ENCODE measurements at places on chromosomes 12 and 14.

- DNase-seq, result no peak
Measured at GRCh38 chr14:51954657-51955056, 34.7 kb upstream of the RTRAF start.

GRCh38 chr12:42961395-42961794, 371.8 kb upstream of the PRICKLE1 start:
- no peak for DNase-seq

DNA sequence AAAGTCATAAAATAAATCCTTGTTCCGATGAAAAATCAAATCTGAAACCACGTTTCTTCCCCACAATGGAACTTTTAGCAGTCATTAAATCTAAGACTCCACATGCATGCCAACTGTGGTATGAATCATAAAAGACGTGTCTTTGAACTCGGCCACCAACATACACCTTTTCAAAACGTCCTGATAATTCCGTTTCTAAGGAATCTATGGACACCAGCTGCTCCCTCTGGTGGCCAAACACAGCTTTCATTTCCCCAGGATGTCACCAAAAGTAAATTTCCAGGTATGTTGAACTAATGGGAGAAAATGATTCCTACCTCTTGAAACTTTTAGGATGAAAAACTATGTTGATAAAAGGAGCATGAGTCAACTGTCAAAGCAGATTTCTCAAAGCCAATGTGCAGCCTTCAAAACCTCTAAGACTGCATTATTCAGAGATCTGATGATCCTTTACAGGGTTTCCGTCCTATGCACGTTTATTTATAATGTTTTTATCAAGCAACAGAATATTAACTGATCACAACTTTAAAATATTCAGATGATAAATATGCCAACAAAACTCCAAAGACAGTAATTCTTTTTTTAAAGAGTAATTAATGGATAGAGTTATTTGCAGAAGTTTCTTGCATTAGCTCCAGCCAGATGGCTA, 96.2 kb downstream of the CIT start:
- DNase-seq, result no peak

DNA sequence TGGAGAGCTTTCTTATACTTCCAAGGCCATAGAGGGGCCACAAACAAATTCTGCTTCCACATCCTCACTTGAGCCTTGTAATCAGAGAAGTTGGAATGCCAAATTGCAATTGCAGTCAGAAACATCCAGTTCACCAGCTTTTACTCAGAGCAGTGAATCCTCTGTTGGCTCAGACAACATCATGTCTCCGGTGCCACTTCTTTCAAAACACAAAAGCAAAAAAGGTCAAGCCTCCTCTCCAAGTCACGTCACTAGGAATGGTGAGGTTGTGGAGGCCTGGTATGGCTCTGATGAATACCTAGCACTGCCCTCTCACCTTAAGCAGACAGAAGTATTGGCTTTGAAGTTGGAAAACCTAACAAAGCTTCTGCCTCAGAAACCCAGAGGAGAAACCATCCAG, 217.1 kb downstream of the AKAP6 start:
- no peak for DNase-seq

GRCh38 chr14:51684760-51685159, 33.0 kb downstream of the FRMD6 start:
- no peak for DNase-seq

DNA sequence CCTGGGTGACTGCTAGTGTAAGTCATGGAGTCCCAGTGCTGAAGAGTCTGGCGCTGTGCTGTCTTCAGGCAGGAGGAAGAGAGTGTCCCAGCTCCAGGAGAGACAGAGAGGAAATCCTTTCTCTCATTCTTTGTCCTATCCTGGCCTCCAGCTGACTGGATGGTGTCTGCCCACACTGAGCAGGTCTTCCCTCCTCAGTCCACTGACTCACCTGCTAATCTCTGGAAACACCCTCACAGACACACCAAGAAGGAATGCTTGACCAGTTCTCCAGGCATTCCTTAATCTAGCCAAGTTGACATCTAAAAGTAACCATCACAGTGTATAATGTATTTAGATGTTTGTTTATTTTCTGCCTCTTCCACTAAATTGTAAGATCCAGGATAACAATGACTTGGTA, 53.9 kb downstream of the EMP1 start:
- DNase-seq, result no peak

DNA sequence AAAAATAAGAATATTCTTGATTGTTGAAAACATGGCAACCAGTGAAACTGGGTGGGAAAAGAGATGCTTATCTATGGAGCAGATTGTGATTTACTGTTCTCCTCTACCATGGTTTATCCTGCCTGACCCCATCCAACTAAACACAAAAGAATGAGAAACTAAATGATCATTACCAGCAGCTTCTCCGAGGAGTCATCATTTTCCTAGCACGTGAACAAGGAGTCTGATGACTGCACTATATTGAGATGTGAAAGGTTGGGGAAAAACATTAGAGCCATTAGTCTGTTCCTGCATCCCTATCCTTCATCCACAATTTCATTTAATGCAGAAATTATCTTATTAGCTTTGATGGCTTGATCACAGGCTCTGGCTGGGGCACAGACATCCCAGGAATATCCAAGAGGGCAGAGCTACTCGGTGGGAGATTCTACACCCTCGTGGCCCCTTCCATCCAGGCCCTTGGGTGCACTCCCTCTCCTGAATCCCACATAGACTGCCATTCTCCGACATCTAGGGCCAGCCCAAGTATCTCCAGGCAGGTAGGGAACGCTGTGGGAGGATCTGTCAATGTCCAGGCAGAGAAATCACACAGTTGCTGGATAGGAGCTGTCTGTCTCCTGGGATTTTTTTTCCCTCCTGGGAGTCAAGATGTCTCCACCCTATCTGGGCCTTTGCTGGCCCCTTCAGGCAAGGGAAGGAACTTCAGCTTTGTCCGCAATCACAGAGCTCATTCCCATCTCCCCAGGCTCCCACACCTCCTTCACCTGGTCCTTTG, 43.3 kb upstream of the DHRS4 start:
- no peak for DNase-seq

- no peak for DNase-seq
Measured at GRCh38 chr12:51867796-51868428, 19.4 kb upstream of the FIGNL2 start.

DNA sequence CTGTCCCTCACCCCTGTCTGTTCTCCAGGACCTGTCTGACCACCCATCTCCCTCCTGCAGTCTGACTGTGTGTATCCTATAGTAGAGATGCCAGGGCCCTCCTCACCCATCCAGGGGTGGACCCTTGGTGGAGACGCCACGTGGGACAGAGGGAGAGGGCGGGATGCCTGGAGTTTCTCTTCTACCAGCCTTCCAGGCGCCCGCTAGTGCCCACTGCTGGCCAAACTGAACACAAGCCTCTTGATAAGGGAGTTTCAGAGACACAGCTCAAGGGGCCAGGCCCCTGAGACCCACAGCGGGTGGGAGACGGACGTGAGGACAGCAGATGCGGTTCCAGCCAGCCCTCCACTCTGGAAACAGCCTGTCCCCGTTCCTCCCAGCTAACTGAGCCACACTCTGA, 147.3 kb downstream of the RBM19 start:
- DNase-seq, result no peak

- peak; percentile 40 for DNase-seq
Measured at GRCh38 chr12:6827437-6827911, 733 bp upstream of the P3H3 start.

- no peak for DNase-seq
Measured at GRCh38 chr12:102513272-102513671, 32.9 kb upstream of the IGF1 start.

GRCh38 chr14:70651522-70651921, 9.8 kb downstream of the TTC9 start:
- no peak for DNase-seq

- DNase-seq, result no peak
Measured at GRCh38 chr12:5633106-5633505, 201.2 kb downstream of the NTF3 start.

GRCh38 chr12:52754135-52754534, 23.0 kb downstream of the KRT76 start:
- no peak for DNase-seq

DNA sequence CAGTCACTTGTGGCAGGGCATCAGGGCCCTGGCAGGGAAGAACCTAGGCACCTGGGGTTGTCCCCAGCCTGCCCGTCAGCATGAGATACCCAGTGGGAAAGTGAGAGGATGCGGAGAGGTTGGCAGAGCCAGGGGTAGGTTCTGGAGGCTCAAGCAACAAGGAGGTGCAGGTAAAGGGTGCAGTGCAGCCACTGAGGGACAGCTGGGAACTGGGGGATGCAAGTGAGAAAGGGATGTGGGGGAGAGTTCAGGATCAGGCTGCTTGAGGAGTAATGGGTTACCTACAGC, 18.7 kb downstream of the VASH1 start:
- DNase-seq, result no peak

GRCh38 chr14:96275177-96276112, 19.4 kb downstream of the BDKRB1 start:
- peak; percentile 62 for DNase-seq

DNA sequence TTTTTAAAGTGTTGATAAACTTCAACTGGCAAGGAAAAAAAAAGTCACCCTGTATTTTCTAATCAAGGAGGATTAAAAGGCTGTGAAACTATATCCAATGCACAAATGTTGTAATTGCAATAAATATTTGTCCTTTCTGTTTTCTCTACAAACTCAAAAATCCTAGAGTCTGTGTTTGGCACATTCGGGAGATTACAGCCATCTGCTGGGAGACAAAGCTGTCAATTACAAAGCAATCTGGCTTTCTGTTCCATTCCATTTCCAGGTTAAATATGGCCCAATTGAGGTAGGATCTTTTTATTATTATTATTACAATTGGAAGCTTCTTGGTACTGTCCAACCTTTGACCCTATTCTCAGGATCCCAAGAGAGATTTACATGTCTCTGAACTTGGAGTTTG, 295.9 kb downstream of the DIO2 start:
- no peak for DNase-seq

DNA sequence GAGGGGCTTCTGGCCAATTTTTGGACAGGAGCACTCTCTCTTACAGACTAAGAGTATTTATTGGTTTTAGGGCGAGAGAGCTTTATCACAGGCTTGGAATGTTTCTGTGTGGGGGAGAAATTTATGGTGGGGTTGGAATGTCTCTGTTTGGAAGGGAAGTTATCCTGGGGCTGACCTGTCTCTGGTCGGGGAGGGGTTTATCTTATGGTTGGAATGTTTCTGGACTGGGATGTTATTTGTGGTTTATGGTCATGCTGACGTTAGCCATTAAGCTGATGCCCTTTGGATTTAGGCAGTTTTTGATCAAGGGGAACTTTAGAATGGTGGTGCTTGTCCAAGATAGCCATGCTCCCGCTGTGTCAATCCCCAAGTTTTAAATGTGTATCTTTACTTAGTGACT, 614.8 kb downstream of the DIO2 start:
- DNase-seq, result no peak

GRCh38 chr14:21414137-21414631, 30.4 kb upstream of the SUPT16H start:
- no peak for DNase-seq

DNA sequence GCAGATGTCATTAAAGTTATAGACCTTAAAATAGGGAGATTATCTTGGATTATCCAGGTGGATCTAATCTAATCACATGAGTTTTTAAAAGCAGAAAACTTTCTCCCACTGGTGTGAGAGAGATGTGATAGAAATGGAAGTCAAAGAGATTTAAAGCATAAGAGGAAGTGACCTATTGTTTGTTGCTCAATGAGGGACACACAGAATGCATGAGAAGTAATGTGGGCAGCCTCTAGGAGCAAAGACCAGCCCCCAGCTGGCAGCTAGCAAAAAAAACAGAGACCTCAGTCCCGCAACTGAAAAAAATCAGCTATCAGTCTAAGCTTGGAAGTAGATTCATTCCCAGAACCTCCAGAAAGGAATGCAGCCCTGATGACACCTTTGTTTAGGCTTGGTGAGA, 24.6 kb upstream of the ANP32D start:
- no peak for DNase-seq
